ENCODE measurements at places on chromosomes 16 and 17.

GRCh38 chr16:54398986-54399385, 112.4 kb upstream of the IRX3 start:
- no peak for DNase-seq

DNA sequence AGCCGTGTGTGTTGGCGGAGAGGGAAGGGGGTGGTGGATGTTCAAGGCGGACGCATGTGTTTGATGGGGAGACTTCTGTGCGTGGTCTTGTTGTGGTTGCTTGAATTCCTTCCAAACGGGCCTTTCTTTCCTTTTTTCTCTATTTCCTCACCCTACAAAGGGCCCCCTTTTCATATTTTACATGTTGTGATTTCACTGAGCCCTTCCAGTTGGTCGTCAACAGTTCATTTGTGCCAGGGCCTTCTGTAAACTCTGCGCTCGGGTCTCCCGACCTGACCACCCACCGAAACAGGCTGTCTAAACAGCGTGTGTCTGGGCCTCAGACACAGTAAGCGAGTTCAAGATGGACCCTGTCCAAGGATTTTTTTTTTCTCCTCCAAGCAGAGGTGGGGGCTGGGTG, 228.4 kb downstream of the IRF8 start:
- no peak for DNase-seq

- no peak for DNase-seq
Measured at GRCh38 chr16:5412731-5413130, 315.1 kb upstream of the EEF2KMT start.

GRCh38 chr16:89473791-89474414, 16.5 kb downstream of the ANKRD11 start:
- no peak for DNase-seq

DNA sequence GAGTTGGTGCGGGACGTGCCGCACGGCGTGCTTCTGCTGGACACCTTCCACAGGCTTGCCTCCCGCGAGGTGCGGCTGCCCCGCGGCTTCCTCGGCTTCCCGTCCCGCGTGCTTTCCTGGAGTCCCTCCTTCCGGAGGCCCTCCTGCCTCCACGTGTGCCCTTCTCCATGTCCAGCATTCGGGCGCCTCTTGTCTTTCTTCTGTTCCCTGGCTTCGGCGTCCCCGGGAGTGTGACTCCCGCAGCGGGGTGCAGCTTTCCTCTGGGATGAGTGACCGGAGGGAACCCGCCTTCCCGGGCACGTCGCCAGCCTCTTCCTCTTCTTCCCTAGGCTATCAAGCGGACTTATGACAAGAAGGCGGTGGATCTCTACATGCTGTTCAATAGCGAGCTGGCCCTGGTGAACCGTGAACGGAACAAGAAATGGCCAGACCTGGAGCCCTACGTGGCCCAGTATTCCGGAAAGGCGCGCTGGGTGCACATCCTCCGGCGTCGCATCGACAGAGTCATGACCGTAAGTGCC, 23.0 kb downstream of the DNAH2 start:
- no peak for DNase-seq

DNA sequence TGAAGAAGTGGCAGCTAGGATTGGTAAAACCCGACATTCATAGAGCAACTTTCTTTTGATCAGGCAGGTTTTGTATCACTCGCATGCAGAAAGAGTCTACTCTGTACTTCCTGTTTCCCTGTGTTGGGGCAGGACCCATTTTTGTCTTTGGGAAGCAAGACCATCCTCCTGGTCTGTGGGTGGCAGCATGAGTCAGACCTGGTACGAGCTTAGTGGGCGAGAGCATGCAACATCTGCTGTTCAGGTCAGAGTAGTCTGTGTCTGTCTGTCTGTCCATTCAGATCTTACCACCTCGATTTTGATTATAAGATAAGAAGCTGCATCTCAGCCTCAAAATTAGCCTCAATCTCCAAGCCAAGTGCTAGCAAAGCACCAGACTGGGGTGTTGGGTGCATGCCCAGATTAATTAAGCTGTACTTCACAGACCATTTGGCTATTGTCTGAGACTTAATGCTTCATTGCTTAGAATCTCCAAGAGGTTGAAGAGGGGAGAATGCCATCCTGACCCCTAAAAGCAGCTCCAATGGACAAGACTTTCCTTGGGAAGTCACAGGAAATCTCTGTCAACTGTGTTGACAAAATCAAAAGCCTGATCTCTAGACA, 110.9 kb downstream of the XYLT1 start:
- no peak for DNase-seq

GRCh38 chr17:633133-633532, 81.5 kb downstream of the VPS53 start:
- DNase-seq, result no peak

DNA sequence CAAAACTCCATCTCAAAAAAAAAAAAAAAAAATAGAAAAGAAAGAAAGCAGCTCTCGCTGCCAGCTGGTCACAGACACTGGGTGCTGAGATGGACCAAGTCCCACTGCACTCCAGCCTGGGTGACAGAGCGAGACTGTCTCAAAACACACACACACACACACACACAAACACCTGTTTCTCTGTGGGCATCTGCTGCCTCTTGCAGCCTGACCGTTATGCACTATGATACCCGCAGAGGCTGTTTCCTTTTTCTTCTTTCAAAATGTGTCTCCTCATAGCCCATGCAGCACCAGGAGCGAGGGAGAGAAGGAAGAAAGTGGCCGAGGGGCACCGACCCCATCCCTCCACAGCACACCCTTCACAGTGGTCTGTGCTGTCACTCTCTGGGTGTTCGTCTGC, 36.9 kb upstream of the KLHDC4 start:
- no peak for DNase-seq

DNA sequence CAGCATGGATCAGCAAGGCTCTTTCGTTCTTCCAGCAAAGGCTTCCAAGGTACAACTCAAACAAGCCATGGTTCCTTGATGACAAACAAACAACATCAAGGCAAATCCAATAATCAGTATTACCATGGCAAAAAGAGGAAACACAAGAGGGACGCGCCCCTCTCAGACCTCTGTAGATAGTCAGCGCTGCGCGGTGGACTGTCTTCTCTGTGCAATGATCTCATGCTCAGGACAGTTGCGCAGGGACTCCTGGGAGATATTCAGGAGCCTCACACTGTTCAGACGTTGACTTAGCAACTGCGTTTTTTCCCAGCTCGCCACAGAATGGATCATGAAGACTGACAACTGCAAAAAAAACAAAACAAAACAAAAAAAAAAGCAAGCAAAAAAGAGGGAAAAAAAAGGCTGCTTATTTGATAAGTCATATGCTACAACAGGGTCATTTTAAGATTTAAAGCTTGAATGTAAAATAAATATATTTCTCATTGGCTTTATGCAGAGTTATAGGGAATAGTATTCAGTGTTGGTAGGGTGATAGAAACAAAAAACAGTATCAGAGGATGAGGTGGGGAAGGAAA, 37.1 kb upstream of the ADCY7 start:
- DNase-seq, result no peak

GRCh38 chr17:50558091-50558490, 2.4 kb upstream of the CACNA1G start:
- DNase-seq, result no peak

DNA sequence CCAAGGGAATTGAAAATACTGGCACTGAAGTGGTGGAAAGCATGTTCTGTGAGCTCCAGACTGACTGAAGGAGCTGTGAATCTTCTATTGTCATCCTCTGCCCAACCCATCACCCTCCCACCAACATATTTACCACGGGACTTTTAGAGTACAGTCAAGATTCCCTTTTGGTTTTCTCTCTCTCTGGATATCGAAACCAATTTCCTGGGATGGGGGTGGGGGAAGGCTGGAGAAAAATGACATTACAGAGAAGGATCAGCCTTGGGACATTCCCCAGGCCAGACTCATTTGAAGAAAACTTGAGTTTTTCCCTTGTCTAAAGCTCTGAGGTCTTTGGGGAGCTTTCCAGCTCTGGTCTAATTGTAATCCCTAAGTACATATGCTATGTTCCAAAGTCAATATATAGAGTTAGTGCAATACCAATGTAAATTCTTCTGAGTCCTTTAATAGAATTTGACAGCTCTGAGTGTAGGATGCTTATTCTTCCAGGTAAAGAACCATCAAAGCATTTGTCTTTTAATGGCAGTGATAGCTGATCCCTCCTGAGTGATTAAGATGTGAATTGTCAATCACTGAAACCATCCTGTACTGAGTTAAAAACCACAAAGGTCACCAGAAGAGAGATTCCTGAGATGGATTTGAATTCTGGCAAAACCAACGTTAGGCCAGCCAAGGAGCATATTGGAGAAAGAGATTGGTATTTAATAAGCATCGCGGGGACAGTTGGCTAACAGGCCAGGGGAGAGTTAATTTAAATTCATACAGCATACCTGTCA, 48.8 kb upstream of the CCL1 start:
- no peak for DNase-seq

DNA sequence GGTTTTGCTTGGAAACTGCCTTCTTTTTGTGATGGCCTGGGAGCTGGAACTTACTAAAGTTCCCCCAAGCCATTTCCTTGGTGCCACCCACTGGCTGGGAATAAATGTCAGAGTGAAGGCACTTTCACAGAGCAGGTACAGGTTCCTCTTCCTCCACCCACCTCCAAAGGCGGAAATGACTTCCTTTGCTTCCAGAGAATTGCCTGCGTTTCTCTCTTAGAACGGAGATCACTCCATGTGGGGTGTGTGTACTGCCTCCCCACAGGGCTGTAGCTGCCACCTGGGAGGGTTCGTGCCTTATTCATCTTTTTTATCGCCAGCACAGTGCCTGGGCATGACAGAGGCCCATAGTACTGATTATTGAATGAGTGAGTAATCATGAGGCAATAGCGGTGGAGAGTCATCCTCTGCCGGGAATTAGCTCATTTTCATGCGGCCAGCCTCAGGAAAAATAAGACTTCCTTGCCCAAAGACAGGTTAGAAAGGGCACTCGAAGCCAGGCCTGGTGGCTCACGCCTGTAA, 32.2 kb upstream of the HAS3 start:
- no peak for DNase-seq

- DNase-seq, result no peak
Measured at GRCh38 chr17:79464318-79465010, 146.4 kb downstream of the RBFOX3 start.

DNA sequence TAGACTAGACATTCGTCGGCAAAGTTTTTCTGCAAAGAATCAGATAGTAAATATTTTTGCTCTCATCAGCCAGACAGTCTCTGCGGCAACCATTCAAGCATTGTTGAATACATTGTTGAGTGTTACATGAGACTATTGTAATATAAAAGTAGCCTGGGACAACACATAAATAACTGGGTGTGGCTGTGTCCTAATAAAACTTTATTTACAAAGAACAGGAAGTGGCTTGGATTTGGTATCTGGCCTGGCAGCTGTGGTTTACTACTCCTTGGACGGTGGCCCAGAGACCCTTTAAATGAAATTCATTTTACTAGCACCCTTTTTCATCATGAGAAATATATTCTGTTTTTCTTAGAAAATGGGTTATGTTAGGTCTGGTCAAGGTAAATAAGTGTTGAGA, 297.2 kb downstream of the WWOX start:
- DNase-seq, result no peak

GRCh38 chr17:61247439-61247838, 152.2 kb upstream of the TBX2 start:
- no peak for DNase-seq

- no peak for DNase-seq
Measured at GRCh38 chr16:23836404-23837311, 875 bp downstream of the PRKCB start.

- DNase-seq, result no peak
Measured at GRCh38 chr17:18230288-18231141, 5.1 kb downstream of the LLGL1 start.

DNA sequence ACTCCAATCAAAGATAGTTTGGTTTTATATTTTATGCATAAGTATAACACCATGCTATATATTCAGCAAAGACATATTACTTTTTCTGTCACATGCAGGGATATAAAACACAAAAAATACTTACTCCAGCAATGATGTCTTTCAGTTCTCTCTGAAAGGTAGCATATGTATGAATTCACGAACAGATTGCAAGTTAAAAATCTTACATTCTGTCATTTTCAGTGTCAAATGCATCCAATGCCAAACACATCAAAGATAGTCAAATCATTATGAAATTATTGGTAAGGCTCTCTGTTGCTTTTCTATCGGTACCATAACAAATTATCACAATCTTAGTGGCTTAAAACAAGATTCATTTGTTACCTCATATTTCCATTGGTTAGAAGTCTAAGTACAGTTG, 492.0 kb upstream of the KIF2B start:
- DNase-seq, result no peak

GRCh38 chr17:45584092-45585036, 93.8 kb upstream of the PLEKHM1 start:
- DNase-seq, result peak; percentile 27

DNA sequence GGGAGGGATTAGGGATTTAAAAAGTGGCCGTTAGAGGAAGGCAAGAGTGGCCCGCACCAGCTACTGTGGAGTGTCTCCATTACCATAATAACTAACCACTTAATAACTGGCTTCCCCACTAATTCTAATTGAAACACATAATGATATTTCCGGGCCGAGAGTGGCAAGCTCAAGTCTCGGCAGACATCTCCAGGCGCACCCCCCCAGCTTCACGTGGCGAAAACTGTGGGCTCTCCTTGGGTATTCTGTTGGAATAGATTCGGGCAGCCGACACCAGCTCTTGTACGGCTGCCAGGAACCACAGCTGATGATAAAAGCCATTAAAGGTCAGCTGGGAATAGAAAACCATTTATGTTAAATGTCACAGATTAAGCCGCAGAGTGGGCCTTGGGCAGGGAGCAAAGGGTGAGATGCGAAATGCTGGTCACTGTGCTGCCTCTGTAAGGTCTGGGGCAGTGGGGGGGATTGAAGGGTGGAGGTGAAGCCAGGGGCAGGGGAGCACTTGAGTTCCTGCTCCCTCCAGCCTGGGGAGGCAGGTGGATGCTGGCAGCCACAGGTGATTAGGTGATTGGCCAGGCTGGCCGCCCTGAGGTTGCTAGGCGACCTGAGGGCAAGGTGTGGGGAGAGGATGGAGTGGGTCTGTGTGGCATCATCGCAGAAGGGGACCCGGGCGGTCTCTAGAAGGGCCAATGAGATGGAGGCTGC, 115.6 kb upstream of the SDK2 start:
- no peak for DNase-seq

GRCh38 chr17:47117386-47117785, 71.7 kb downstream of the CDC27 start:
- DNase-seq, result no peak

- DNase-seq, result no peak
Measured at GRCh38 chr16:48381201-48381600, 4.0 kb downstream of the SIAH1 start.

DNA sequence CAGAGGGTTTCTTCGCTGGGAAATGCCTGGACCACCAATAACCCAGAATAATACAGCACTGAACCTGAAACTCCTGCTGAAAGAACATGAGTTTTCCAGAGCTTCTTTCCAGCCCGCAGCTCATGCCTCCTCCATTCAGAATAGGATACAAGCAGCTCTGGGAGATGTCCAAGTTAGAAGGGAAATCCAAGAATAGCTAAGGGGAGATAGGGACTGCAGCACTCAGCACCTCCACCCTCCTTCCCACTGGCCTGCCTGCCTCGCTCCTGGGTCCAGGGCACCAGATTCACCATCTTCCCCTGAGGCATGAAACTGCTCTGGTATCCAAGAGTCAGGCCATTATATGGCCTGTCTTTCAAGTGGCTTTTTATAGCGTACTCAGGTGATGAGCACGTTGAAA, 4.1 kb downstream of the KRT31 start:
- DNase-seq, result no peak

All from activated CD8-positive, alpha-beta memory T cell treated with anti-CD3 and anti-CD28 coated beads for 4 hours (primary cell).